ENCODE measurements at places on chromosomes 1 and 21. TPM values are rescaled to one million over a fixed set of nuclear protein-coding genes. Genes with fewer than 3 reads are reported as not detected.

DNA sequence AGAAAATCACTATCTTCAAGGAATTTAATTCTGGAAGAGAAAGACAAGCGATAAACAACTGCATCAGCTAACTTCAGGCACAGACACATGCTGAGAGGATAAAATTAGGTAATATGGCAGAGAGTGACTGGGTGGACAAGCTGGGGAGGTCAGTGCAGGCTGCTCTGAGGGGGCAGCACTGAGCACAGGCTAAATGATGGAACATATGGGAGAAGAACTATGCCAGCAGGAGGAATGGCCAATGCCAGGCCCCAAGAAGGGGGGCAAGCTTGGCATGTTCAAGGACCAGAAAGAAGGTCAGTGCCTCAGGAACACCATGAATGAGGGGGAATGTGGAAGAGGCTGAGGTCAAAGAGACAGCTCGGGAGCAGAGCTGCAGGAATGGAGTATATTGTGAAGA is 190.7 kb upstream of the MAP1LC3C start:
- DNase-seq, result peak; percentile 77

DNA sequence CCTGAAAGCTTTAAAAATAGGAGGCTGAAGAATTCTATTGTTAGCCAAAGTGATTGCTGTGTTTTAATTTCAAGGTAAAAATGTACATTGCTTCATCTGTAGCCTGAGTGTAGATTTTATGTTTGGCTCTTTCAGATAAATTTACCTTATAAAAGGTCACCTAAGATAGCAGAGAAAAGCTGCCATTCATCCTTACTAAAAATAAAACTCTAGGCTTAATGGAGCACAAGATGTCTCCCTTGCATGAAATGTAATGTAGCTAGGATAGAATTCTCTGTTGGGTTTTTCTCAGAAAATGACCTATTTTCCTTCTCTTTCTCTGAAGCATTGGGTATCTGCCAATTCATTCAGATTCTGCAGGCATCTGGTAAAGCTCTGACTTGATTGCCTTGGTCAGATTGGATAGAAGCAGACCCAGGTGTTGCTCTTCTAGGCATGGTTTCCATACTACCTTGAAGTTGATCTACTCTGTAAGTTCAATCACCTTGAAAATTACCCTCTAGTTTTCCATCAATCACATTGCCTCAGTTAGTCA is 176.6 kb upstream of the GORAB start:
- DNase-seq, result no peak

DNA sequence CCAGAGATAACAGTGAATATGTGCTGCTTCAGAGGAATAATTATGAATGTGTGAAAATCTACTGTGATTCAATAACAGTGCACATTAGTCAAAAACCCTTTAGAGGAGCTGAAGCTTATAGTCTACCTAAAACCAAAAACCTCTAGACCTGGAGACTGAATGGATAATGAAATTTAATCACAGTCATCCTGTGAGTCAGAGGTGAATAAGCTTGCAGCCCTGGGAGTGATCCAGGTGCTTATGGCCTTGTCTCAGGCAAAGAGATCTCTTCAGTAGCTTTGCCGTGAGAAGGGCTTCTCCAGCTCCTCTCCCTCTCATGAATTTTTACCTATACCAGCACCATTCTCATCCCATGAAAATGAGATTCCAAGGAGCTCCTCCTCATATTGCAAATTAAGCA is 81.3 kb upstream of the RGS4 start:
- no peak for DNase-seq

Gene TAS1R1
- total RNA-seq, result not detected

Gene SAMD11
- total RNA-seq, result 2.4 TPM

DNA sequence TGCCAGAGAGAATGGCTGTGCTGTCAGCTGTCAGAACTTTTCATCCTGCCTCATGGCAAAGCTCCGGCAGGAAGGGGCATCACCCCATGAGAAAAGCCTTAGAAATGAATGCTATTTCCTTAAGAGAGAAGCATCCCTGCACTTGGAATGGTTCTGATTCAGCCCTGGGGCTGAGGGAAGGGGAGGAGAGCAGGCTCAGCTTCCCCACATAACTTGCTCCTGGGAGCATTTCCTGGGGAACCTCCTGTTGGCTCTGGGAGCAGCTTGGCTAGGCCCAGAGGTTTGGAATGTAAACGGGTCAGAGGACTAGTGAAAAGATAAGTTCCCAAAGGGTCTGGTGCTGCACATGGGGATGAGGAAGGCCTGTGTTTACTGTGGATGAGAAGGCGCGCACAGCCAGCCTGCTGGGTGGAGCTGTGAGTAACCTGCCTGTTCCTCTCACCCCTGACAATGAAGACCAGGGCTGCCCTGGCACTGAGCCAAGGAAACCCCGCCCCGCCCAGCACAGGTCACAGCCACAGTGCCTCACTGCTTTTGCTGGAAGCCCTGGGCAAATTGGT is 5.0 kb downstream of the PRELP start:
- peak; percentile 66 for DNase-seq

DNA sequence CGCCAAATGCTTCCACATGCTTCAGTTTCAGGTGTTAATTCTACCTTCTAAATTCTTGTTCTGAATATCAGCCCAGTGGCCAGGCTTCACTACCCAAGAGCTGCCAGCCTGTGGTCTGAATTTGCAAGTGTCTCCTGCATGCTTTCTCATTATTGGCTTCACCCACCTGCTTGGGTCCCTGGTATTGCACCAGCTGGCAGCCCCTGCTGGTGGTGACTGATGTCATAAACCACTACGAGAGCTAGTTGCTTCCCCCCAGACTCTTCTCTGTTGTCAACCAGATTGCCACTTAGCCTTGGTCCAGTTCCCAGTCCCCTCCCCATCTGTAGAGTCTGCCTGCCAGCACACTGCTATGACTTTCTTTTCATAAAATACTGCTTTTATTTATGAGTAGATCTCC is 197.7 kb upstream of the DUSP10 start:
- DNase-seq, result no peak

DNA sequence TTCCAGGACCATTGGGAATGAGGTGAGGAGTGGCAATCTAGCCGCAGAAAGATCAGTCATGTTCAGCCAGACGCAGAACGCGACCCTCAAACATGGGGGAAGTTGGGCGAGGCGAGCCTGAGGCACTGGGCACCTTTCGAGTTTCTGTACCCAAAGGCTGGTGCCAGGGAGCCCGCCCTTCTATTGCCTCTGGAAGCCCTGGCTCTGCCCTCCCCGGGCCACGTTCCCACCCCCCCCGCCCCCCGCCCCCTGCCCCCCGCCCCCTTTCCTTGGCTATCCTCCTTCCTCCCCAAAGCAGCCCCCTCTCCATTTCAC is 2.2 kb upstream of the ZBTB7B start:
- no peak for DNase-seq

DNA sequence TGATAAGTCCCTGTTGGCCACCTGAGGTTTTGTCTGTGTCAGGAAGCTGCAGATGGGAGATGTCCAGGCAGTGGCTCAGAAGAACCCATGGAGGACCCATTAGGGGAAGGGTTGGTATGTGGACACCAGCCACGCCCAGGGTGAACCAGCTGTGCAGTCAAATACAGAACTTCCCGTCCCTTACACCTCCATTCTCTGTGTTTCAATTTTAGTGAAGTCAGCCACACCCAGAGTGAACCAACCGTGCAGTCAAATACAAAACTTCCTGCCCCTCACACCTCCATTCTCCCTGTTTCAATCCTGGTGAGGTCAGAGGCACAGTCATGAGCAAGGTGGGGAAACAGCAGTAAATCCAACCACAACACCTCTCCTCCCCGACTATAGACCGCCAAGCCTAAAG is 27.4 kb downstream of the BACE2 start:
- no peak for DNase-seq

- no peak for DNase-seq
Measured at GRCh38 chr1:42206164-42206563, 41.6 kb upstream of the GUCA2A start.

GRCh38 chr1:218480137-218480536 is 135.0 kb downstream of the TGFB2 start:
- DNase-seq, result no peak

DNA sequence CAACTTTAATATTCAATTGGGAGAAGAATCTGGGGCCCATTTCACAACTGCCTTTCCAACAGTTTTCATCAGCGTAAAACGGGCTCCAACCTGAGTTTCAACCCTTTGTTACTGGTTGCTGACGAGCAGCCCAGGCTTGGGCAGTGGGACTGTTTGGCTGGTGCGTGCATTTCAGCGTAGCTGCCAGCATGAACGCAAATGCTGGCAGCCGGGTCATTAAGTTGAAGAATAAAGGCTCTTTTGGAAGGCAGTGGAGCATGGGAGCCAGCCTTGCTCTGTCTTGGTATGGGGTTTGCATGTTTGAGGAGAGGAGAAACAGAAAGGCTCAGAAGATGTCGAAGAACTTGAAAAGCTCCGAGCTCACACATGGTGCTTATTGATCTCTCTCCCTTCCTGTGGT is 40.7 kb downstream of the WDR3 start:
- no peak for DNase-seq

- no peak for DNase-seq
Measured at GRCh38 chr1:205016075-205016474, 26.9 kb upstream of the CNTN2 start.

GRCh38 chr1:174812656-174813055 is 187.1 kb upstream of the CACYBP start:
- no peak for DNase-seq

Gene FAM3B
- not detected for total RNA-seq

DNA sequence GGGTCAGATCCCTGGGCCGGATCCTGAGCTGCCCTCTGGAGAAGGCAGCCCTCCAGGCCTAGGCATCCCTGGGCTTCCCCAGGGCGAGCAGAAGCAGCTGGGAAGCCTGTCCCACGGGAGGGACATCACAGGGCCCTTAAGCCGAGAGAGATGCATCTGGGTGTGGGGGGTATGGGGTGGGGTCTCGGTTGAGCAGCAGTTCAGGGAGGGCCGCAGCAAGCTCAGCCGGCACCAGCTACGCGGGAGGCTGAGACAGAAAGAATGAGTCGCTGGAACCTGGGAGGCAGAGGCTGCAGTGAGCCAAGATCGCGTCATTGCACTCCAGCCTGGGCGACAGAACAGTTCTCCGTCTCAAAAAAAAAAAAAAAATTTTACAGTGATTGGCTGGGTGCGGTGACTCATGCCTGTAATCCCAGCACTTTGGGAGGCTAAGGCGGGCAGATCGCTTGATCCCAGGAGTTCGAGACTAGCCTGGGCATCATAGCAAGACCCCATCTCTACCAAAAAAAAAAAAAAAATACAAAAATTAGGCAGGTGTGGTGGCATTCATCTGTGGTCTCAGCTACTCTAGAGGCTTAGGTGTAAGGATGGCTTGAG is 37.7 kb downstream of the RRP1 start:
- DNase-seq, result no peak

Gene SELE
- 7.3 TPM for total RNA-seq

Gene DRAXIN
- total RNA-seq, result 63.6 TPM

DNA sequence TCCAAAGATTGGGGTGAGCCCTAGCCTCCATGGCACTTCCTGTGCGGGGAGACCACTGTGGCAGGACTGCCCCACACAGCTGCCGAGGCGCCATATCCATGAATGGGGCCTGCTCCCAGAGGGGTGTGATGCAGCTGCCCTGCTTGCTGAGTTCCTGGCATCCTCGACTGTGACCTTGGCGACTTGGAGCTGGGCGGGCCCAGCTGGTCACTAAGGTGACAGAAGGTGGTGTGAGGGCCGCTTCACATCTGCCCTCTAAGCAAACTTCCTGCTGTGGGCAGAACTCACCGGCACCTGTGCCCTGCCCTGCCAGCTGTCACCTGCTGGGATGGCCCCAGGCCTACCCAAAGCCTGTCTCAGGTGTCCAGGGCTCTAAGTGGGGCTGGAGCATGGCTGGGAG is 9.0 kb downstream of the TMEM61 start:
- no peak for DNase-seq

DNA sequence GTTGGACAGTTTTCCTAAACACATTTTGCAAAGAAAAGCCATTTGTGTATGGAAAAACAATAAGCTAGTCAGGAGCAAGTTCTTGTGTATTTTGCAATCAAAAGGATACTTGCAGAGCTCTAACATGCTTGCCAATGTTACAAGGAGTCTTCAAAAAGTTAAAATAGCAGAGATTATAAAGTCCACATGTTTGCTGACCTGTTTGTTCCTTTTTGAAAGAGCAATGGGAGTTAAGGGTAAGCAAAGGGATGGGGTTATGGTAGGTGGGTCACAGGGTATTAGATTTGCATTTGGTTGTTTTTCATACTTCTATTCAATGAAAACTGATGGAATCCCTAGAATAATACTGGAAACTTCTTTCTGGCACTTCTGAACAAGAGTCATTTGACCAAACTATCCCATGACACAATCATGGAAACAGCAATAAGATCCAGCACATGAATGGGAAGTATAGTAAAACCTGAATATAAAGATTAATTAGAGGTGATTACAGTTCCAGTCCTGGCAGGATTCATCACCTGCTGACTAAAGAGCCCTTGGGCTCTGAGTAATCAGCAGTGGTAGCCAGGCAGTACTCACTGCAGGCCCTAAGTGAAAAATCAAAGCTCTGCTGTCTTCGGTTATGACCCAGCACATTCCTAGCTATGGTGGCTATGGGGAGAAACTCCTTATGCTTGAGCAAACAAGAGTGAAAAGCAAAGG is 27.1 kb upstream of the ZC3H11B start:
- no peak for DNase-seq

GRCh38 chr1:93964777-93965200 is 55.6 kb upstream of the GCLM start:
- DNase-seq, result no peak
